ENCODE measurements at places on chromosomes 4 and X.
A peak's percentile ranks its signal among the peaks of the same experiment; 100 is the strongest.

DNA sequence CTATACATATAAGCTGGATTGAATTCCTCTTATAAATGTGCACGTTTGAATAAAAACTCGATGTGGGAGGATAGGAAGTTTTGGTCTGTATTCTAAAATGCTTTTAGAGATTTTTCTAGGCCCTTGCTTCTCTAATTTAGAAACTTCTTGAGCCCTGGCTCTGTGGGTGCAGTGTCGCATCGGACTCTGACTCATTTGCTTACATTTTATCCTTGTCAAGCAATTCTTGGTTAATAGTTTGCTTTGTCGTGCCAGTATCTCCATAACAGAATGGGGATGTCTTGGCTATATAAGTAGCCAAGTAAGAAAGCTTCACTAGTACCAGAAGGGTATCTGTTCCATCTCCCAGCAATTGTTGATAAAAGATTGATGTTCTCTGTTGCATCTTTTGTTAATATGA, 10.7 kb downstream of the SGMS2 start:
- no peak for DNase-seq

GRCh38 chrX:30795981-30796958, 92.8 kb downstream of the TAB3 start:
- DNase-seq, result no peak

DNA sequence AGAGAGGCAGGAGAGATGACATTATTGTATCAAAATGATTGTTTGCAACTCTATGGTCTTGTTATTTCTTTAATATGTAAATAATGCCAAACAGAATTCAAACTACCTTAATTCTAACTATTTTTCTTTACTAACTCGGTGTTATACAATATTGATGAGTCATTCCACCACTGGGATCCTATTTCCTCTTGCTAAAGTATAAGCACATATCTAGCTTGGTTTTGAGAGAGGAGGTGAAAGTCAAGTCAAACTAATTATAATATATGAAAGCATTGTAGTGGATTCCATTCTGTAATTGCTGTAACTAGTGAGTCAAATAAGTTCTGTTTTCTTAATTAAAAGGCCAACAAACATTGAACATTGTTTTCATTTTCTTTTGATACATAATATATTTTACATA, 837.6 kb downstream of the PDHA2 start:
- no peak for DNase-seq

- no peak for DNase-seq
Observed at GRCh38 chr4:127211650-127212560, 420.9 kb upstream of the INTU start.

DNA sequence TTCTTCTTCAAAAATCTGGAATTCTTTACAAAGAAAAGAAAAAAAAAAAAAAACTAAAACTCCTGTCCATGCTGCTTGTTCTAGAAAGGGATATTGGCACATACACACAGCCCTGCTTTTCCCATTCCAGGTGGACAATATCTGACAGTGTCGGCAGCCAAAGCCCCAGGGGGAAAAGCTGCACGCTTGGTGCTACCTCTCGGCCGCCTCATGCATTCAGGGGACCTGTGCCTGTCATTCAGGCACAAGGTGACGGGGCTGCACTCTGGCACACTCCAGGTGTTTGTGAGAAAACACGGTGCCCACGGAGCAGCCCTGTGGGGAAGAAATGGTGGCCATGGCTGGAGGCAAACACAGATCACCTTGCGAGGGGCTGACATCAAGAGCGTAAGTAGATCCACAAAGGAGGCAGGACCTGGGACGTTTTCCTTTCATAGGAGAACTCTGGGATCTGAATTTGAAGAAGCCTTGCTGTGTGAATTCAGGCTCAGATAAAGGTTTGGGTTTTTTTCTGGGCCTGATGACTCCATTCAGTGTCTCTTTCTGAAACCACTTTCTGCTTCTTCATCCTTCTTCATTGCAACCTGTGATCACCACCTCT, 71.9 kb downstream of the NPNT start:
- DNase-seq, result no peak

- no peak for DNase-seq
Observed at GRCh38 chrX:129769467-129770154, 10.1 kb upstream of the SASH3 start.

- no peak for DNase-seq
Observed at GRCh38 chr4:5752376-5753184, 41.6 kb downstream of the EVC start.

DNA sequence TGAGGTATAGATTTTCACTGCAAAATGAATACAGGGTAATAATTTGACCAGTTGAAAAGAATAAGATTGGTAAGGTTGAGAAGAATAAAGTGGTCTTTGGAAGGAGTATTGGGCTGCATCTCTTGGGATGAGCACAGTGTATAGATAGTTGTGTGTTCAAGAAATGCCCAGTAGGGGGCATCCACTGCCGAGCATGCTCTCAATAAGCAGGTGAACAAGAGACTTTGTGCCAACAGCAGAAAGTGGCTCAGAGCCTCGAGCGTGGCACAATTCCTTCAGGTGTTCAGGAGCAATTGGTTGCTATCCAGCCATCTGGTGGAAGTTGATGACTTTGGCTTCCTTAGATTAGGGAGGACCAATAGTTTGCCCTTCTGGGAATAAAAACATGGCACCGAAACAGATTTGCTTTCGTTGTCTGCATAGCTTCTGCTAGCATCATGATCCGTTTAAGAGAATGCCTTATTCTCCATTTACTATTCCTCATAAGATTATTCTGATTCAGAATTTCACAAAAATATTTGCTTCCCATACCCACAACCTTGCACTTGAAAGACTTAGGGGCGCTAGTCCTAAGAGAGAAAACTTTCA, 258.1 kb upstream of the NEIL3 start:
- DNase-seq, result peak; percentile 43

DNA sequence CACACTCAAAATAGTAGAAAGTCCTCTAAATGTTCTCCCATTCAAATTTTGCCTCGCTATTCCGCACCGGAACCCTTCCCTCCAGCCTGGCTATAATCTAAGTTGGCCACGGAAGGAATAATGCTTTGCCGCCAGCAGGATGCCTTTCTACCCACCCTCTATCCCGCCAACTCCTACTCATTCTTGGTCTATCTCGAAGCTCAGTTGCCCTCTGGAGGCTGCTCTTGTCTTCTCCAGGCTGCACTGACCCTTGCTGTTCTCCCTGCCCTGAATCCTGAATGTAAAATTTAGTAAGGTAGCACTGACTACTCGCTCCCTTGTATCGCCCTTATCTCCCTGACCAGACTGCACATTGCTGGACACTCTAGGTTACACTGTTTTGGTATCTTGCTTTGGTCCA, 212.4 kb downstream of the MGST2 start:
- no peak for DNase-seq

DNA sequence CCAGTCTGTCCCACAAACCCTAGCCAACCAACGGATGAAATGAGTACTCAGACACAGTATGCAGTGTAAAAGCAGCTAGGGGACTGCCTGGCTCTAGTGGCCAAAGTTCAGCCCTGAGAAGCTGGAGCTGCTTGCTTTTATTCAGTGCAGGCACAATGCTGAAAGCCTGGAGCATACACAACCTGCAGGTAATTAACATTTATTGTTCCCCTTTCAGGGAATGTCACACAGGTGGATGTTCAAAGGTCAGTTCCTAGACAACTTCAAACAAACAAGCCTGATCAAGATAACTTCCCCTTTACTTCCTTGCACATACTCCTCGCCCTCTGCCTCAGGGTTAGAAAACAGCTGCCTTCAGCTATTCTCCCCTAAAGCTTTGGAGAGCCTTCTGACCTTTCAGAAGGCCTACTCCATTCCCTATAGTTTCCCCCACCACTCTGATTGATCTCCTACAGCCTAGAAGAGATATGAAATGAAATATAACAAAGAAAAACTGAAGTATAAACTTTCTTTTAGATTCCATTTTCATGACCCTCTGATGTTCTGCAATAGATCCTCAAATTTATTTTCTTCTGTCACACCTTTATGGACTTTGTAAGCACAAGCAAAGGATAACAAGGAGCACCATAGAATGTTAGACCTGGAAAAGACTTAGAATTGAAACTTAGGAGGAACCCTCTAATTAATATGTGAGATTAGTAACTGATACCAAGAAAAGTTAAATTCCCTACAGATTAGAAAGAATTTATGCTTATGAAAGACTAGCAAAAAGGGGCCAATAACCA, 6.8 kb upstream of the DCAF8L1 start:
- DNase-seq, result no peak

- DNase-seq, result no peak
Observed at GRCh38 chr4:187357045-187357643, 633.5 kb upstream of the FAT1 start.

DNA sequence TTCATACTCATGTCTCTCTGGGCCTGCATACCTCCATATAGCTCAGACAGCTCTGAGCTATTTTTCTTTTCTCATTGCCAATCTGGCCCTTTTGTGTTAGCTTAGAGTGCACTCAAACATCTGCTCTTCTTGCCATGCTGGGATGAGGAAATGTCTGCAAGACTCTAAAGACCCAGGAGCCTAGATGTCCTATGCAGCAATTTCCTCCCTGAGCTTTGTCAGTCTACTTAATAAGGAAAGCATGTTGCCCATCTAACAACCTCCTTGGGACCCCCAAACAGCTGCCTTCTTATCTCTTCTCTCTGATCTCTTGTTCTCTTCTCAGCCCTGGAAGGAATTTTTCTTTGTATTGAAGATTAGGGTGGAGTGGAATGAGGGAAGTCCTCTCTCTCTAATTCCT, 69.2 kb downstream of the UCHL1 start:
- DNase-seq, result no peak

GRCh38 chr4:119103263-119103662, 32.4 kb upstream of the MYOZ2 start:
- DNase-seq, result no peak

Measured in NCI-H446 (cell line).